ENCODE measurements at places on chromosomes 11 and 22. TPM values are rescaled to one million over a fixed set of nuclear protein-coding genes. Genes with fewer than 3 reads are reported as not detected.

Gene MCM5
- 35.8 TPM for total RNA-seq

Gene KIRREL3
- total RNA-seq, result 31.0 TPM

Gene FGF19
- 5.2 TPM for total RNA-seq

Gene ADORA2A
- 12.9 TPM for total RNA-seq

Gene HPX
- 4.4 TPM for total RNA-seq

Data from cerebellum (tissue), 4 donors.